Tibial nerve (tissue), 4 donors: ENCODE measurements at places on chromosomes 16 and 17.

DNA sequence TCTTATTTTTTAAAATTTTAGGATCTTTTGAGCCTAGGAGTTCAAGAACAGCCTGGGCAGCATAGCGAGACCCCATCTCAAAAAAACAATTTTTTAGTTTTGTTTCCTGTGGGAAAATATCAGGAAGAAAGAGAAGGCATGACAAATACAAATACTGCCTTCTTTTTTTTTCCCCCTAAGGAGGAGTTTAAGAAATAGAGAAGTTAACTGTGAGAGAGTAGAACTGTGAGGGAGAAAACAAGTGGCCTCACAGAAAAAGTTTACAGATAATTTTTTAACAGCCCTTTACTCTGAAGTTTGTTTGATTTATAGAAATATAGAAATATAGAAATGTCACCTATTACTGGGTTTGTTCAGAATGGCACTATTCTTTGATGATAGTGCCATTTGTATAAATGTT lies 21.1 kb downstream of the TTYH2 start:
- DNase-seq, result no peak

- DNase-seq, result no peak
Measured at GRCh38 chr16:25709213-25709612, 17.5 kb downstream of the HS3ST4 start.

GRCh38 chr16:49337814-49338350 lies 35.7 kb upstream of the C16orf78 start:
- DNase-seq, result no peak

- DNase-seq, result no peak
Measured at GRCh38 chr16:84609563-84610177, 8.2 kb downstream of the COTL1 start.

GRCh38 chr17:82913304-82914043 lies 73.7 kb upstream of the ZNF750 start:
- no peak for DNase-seq

- DNase-seq, result no peak
Measured at GRCh38 chr16:54245788-54246453, 40.7 kb downstream of the IRX3 start.

GRCh38 chr16:57066625-57067024 lies 25.8 kb upstream of the CPNE2 start:
- DNase-seq, result no peak

- DNase-seq, result no peak
Measured at GRCh38 chr17:80984749-80985148, 6.9 kb upstream of the CHMP6 start.

DNA sequence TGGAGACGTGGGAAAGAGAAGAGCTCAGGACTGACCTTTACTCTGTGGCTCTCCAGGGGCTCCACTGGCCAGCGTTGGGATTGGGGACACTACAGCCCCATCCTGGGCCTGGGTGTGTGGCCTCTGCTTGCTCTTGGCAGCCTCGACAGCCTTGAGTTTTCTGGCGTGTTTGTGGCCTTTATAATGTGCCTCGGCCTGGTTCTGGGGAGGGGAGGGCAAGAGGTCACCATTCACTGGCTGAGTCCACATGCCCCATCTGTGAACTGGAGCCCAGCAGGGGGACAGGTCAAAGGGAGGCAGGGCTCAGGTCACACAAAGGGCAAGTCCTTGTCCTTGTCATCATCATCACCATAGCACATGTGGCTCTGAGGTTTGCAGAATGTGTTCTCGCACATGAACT lies 11.7 kb downstream of the NKIRAS2 start:
- DNase-seq, result no peak

- no peak for DNase-seq
Measured at GRCh38 chr17:68102318-68102758, 66.8 kb downstream of the KPNA2 start.

DNA sequence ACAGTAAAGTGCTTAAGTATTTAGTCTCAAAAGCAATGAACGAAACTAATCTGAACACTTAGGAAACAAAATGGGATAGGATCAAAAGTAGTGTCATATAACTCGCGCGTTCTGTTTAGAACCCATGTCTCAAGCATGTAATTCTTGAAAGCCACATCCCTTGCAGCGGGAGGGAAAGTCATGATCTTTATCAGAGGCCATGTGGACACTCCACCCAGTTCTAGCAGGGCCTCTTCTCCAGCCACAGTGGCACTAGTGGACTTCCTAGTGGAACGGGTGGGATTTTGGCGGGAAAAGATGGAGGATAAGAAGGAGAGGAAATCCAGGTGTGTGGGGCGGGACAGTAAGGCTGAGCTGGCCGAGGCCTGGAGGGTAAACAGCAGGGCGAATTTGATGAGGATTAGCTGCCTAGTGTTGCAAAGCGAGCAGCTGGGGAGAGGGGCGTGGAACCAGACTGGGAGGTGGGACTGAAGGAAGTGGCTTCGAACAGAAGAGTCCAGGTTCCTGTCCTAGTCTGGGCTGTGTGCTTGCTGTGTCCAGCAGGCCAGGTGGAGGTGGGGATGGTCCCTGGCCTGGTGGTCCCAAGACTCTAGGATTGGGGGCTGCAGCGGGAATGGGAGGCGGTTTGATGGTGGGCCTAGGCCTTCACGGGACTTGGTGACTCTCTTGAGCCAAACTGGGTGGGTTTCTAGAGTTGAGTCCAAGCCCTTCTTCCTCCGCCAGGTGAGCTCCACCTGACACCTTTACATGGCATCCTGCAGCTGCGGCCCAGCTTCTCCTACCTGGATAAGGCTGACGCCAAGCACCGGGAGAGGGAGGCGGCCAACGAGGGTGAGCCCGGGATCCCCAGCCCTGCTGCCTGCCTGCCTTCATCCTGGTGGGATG lies 15.9 kb downstream of the POLR3E start:
- no peak for DNase-seq

DNA sequence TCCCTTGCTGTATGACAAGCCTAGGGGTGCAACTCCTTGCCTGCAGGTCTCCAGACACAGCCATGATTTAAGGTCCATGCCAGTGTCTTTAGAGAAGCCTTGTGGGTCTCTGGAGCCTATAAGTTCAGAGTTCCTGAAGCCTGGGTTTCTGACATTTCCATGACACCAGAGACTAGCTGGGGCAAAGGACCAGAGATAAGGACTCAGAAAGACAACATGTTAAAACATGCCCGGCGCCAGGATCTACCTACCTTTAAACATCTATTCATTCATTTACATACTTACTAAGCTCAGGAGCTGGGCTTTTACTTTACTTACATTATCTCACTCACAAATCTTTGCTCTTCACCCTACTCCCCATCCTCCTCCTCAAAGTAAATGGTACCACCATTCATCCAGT lies 1.5 kb downstream of the MRPL27 start:
- no peak for DNase-seq

DNA sequence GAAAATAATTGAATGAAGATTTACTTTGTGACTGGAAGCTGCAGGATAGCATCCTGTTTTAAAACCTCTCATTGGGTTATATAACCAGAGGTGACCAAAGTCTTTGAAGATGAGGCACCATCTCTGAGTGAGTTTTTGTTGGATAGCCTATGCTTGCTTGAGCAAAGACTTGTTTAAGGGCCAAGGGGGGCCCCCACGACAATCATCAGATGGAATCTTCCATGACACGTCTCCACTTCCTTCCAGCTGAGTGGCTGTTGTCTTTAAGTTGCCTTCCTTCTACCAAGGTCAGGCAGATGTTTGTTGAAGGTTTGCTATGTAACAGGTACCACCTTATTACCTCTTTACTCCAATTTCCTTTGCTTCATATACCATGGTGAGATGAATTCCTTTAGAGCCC lies 188.8 kb downstream of the PRKCA start:
- no peak for DNase-seq

- DNase-seq, result no peak
Measured at GRCh38 chr17:61294777-61295176, 104.9 kb upstream of the TBX2 start.

- DNase-seq, result no peak
Measured at GRCh38 chr16:57825298-57826044, 23.2 kb upstream of the KIFC3 start.

GRCh38 chr16:56231-56927 lies 2.8 kb downstream of the SNRNP25 start:
- DNase-seq, result no peak

GRCh38 chr17:8664456-8665126 lies 34.1 kb upstream of the MYH10 start:
- DNase-seq, result no peak

- DNase-seq, result no peak
Measured at GRCh38 chr16:8920645-8921346, 38.6 kb downstream of the LITAFD start.

GRCh38 chr16:35305476-35305875 lies 1846.1 kb downstream of the TP53TG3F start:
- DNase-seq, result no peak

DNA sequence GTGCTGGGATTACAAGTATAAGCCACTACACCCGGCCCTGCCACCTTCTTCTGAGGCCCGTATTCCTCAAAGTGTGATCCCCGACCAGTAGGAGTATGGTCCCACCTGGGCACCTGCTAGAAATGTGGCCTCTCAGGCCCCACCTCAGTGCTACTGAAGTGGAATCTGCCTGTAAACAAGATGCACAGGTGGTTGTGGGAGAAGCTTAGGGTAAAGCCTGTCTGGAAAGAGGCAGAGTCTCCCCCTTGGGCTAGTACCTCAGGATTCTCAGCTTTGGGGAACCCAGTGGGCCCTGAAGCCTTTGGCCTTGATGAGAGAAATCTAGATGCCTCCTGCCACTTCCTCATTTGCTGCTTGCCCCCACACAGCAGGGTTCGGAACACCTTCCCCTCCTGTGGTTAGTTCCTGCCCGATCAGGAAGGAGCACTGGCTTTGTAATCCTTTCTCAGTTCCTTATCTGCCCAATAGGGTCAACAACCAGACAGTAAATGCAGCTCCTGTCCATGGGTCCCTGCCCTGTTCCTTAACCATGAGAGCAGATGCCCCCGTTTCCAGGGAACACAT lies 25.2 kb downstream of the TK2 start:
- no peak for DNase-seq

- DNase-seq, result no peak
Measured at GRCh38 chr17:20315311-20315710, 152.0 kb downstream of the LGALS9B start.

GRCh38 chr17:3724378-3725077 lies 825 bp downstream of the HASPIN start:
- no peak for DNase-seq

- no peak for DNase-seq
Measured at GRCh38 chr16:5030251-5030870, 3.4 kb downstream of the NAGPA start.

DNA sequence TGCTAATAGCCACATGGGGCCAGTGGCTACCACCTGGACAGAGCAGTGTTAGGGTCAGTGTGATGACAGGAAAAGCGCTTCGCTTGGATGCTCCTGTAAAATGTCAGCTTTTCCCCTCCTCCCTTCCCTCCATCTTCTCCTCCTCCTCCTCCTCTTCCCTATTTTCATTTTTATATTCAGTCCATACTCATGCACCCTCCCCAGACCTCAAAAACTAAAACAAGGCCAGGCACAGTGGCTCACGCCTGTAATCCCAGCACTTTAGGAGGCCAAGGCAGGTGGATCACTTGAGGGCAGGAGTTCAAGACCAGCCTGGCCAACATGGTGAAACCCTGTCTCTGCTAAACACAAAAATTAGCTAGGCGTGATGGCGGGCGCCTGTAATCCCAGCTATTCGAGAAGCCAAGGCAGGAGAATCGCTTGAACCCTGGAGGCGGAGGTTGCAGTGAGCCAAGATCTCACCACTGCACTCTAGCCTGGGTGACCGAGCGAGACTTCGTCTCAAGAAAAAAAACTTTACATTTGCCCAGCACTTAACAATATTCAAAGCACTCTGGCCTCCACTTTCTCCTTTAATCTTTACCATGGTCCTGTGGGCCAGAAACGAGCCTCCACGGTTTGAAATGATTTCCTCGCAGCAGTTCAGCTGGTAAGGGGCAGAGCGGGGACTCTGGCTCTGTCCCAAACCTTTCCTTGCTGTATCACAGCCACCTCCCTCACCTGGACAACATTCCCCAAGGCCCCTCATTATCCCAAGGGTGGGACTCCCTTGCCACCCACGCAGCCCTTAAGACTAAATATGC lies 21.8 kb downstream of the ANKRD40 start:
- no peak for DNase-seq

- DNase-seq, result no peak
Measured at GRCh38 chr16:88437367-88437964, 15.6 kb upstream of the ZFPM1 start.

GRCh38 chr16:69340095-69340644 lies 598 bp downstream of the NIP7 start:
- no peak for DNase-seq

DNA sequence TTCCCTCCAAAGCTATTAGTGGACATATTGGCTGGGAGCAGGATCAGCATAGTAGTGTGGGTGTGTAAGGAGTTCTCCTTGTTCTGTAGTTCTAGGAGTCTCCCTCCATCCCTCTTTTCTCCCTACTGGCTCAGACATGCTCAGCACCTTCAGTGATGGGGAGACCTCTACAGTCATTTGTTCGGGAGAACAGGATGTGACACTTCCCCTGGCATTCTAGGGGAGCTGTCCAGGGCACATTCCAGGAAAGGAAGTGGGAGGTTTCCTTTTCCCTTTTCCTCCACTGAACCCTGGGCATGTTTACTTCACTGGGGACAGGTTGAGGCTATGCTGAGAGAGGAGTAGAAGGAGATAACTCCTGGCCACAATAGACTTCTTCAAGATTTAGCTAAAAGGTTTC lies 86.5 kb downstream of the MYH13 start:
- DNase-seq, result no peak

GRCh38 chr17:3963237-3964201 lies 718 bp downstream of the ATP2A3 start:
- DNase-seq, result no peak

DNA sequence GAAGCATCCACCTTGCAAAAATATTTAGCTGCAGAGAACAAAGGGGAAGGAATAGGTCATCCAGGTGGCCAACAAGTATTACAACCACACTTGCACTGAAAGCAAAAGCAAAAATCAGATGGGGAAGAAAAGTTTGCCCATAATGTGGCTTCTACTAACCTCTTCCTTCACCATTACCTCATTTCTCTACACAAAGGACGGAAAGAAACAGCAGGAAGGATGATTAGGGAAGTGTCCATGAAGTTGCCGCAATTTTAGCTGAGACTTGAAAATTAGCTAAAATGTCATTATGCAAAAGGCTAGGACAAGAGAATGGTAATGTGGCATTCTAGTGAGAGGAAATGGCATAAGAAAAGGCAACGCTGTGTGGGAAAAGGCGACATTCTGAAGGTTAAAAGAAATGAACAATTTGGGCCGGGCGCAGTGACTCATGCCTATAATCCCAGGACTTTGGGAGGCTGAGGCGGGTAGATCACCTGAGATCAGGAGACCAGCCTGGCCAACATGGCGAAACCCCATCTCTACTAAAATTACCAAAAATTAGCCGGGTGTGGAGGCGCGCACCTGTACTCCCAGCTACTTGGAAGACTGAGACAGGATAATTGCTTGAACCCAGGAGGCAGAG lies 13.7 kb downstream of the KANSL1 start:
- DNase-seq, result no peak

DNA sequence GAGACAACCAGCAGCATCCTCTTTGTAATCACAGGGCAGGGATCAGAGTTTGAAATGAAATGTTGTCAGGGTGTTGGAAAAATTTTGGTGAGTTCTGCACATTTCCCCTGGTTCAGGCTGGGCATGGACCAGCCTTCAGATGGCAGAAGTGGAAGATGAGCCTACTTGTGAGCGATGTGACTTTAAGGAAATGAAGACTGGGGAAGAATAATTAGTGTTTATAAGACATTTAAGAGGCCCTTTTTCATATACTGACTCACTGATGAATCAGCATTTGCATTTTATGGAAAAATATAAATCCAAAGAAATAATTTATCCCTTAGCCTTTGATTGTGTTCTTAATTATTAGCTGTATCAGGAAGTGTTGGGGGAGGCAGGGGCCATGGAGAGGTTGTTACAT lies 20.9 kb downstream of the GPR179 start:
- DNase-seq, result no peak
